ENCODE measurements at places on chromosomes 4 and X.

DNA sequence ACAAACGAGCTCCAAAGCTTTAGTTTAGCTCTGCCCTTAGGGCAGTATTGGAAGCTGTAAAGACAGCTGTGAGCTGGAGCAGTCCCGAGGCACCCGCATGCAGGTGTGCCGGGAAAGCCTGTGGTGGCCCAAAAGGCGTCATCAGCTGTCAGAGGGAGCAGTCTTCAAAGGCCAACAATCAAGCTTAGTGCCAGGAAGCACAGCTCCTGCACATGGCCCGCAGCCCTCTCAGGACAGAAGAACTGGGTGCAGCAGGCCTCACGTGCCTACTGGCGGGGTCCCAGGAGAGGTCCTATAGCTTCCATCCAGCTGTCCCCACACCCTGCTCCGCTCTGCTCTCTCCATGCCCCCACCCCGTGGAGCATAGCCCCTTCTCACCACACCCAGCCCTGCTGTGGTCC, 92.2 kb upstream of the TRIM2 start:
- no peak for DNase-seq

DNA sequence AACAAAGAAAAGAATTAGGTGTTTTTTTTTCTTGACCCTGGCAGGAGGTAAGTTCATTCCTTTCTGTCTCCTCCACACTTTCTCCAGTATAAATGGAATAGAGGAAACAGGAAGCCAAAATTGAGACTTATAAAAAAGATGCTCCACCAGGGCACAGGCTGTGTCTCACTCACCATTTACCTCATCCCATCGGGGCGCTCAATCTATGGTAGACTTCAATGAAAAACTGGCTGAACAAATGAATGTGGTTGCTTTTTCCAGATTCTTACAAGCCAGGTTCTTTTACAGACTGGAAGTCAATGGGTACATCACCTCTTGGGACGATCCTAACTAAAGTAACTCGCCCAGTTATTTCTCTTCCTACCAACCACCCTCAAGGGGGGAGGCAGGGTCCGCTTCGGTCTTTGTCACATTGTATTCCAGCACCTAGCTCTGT, 685 bp downstream of the COMMD8 start:
- DNase-seq = no peak

GRCh38 chrX:16743604-16744325, 24.4 kb downstream of the SYAP1 start:
- DNase-seq = peak; percentile 87

GRCh38 chr4:52982946-52983340, 120.8 kb downstream of the RASL11B start:
- DNase-seq = no peak

DNA sequence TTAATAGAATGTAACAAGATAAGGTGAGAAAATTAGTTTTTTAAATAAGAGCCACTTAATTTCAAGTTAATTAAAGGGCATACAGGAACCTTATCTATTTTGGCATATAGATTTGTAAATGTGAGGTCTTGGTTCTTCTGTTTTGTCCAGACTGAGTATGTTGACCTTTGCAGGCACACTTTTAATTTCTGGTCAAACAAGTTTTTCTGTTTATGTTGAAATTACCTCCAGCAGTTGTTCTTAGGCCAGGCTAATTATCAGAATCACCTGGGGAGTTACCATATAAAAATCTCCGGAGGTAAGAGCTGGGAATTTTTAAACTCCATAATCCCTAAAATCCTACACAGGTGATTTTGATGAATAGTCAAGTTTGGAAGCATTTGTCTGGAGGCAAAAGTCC, 227.4 kb upstream of the ANKRD50 start:
- DNase-seq = no peak

DNA sequence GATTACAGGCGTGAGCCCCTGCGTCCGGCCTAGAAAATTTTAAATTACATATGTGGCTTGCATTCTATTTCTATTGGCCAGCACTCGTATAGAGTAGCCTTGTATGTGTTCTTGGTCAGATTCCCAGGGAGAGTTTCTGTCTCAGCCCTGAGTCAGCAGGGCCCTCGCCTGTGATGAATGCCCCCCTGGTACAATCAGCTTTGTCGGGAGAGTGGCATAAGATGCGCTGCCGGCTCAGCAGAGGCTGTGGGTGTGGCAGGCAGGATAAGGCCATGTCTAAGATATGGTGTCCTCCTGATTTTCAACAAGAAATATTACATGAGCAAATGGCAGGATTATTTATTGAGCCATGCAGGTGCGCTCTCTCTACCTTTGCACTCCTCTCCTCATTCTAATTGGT, 1.6 kb upstream of the REELD1 start:
- no peak for DNase-seq

DNA sequence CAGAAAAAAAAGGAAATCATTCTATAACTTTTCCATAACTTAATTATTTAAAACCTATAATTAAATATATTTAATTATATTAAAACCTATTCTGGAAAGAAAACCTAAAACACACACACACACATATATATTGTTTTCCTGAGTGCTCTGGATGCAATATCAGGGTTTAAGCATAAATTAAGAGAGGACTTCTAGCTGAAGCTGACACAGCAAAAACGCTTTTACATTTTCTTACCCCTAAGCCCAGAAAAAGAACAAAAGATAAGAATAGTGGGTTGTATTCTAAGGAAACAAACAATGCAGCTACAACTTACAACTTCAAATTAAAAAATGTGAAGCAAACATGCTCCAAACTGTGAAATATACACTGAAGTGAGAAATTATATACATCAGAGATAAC, 52.3 kb downstream of the TMPRSS11B start:
- no peak for DNase-seq

DNA sequence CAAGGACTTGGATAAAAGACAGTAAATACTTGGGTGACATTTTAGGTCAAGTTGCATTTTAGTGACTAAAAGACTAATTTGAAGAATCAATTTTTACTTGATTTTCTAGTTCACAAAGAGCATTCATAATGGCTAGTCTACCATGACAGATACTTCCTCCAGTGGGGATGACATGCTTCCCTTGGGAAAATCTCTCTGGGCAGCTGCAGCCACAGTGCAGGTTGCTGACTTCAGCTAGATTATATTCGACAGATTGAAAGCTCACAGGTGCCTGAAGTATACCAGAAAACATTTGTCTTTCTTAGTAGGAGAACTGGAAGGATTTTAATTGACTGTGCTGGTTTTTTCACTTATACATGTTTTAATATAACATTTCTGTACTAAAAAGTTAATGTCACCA, 209.6 kb upstream of the MAGEB2 start:
- no peak for DNase-seq

DNA sequence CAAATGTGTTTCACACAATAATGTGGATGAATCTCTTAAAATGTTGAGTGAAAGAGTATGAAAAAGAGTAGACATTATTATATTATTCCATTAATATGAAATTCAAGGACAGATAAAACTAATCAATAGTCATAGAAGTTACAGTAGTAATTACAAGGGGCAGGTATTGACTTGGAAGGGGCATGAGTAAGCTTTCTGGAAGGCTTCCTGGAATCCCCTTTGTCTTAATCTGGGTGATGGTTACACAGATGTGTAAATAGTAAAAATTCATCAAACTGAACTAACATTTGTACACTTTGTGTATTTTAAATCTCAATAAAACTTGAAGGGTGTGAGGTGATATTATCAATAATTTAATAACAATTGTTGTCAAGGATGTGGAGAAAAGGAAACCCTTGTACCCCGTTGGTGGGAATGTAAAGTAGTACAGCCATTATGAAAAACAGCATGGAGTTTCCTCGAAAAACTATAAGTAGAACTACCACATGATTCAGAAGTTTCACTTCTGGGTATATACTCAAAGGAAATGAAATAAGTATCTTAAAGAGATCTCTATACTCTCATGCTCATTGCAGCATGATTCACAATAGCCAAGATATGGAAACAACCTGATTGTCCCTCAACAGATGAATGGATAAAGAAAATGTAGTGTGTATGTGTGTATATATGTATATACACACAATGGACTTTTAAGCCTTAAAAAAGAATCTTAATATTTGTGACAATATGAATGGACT, 96.9 kb upstream of the MID1IP1 start:
- no peak for DNase-seq

GRCh38 chrX:790041-790506, 159.5 kb downstream of the SHOX start:
- DNase-seq = no peak

- DNase-seq = no peak
Measured at GRCh38 chr4:158666892-158667291, 4.8 kb downstream of the C4orf46 start.

- no peak for DNase-seq
Measured at GRCh38 chr4:123114915-123115756, 192.7 kb upstream of the NUDT6 start.

GRCh38 chrX:48945517-48946348, 11.7 kb downstream of the OTUD5 start:
- DNase-seq = peak; percentile 40

DNA sequence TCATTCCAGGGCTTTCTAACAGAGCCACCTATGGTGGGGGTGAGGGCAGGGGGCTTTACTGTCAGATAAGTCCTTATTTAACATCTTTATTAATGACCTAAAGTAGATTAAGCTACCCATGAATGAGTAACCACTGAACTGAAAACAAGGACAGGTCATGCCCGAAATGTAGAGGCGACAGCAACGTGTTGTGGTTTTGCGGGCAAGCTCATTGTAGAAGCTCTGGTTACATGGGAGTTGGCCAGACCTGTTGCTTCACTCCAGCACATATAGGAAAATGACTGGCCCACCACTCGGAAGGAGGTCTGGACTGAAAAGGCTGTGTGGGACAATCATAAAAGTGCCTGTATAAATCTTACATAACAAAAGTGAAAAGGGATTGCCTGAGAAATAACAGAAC, 109.6 kb upstream of the NDP start:
- no peak for DNase-seq
